ENCODE measurements at places on chromosomes 7 and 10.

DNA sequence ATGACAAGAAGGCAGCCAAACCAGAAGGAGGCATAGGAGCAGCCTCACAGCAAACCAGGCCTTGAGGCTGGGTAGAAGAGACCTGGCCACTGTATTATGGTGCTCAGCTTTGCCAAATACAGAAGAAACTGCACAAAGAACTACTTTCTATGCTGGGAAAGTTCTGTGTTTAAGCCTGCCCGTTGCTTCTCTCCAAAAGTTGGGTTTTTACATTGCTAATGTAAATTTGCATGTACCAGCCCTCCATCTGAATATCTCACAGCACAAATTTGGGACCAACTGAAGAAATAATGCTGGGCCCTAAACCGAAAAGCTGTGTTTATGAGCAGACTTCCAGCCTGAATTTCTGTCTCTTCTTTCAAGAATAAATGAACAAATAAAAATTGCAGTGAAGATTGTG, 145.0 kb downstream of the TFEC start:
- no peak for DNase-seq

- no peak for DNase-seq
Measured at GRCh38 chr10:7471720-7472367, 61.0 kb upstream of the SFMBT2 start.

DNA sequence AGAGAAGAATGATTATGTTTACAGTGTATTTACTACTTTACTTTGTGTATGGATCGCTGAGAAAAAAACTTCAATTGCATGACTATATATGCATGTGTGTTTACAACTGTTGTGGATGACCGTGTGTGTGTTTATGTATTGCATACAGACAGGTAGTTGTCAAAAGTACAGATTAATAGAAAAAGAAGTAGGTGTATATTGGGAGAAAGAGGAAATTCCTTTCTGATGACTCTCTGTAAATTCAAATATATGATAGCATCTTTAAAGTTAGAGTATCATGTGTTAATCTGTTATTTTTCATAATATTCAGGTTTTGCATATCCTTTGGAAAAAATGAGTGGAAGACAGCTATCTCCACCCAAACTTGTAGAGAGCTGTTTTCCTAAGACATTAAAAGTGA, 160.4 kb upstream of the AGR3 start:
- DNase-seq = no peak

GRCh38 chr10:114281461-114281860, 42.4 kb downstream of the VWA2 start:
- no peak for DNase-seq

DNA sequence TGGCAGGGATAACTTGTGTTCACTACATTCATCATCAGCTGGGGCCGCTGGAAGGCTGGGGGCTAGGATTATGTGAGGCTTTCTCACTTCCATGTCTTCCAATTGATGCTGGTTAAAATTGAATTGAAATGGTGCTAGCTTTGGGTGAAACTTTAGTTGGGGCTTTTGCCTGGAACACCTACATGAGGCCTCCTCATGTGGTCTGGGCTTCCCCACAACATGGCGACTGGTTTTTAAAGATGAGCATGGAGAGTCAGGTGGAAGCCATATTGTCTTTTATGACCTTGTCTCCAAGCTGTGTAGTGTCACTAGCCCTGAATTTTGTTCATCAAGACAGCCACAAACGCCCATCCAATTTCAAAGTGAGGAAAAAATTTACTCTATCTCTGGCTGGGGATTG, 1033.9 kb downstream of the TYW1 start:
- DNase-seq = no peak

- no peak for DNase-seq
Measured at GRCh38 chr7:27928001-27928400, 188.0 kb downstream of the TAX1BP1 start.

GRCh38 chr7:133602291-133602690, 349.4 kb downstream of the EXOC4 start:
- no peak for DNase-seq

GRCh38 chr7:150716368-150716767, at the start of gene GIMAP1:
GIMAP1 (plus strand) TSS chr7:150716613; CDS start chr7:150719048, 2,435 bp downstream.
- peak; percentile 46 for DNase-seq

DNA sequence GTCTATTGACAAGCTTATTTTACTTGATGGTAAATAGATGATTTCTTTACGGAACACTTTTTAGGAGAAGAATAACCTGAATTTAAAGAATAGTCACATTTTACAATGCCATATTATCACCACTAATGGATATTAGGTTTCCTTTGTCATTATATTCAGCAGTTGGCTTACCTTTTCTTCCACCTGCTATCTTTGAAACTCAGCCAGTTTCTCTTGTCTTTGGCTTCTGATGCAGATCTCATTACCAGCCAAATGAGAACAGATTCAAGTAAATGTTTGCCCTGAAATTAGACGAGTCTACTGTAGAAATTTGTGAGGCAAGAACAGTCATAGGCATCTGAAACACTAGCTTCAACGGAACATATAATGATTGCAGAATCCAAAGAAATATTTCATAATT, 85.5 kb upstream of the OIT3 start:
- no peak for DNase-seq

- DNase-seq = no peak
Measured at GRCh38 chr10:74887614-74888284, 61.3 kb downstream of the KAT6B start.

- DNase-seq = no peak
Measured at GRCh38 chr10:8331387-8331786, 276.9 kb downstream of the GATA3 start.

GRCh38 chr7:681551-682307, 44.8 kb upstream of the DNAAF5 start:
- no peak for DNase-seq

DNA sequence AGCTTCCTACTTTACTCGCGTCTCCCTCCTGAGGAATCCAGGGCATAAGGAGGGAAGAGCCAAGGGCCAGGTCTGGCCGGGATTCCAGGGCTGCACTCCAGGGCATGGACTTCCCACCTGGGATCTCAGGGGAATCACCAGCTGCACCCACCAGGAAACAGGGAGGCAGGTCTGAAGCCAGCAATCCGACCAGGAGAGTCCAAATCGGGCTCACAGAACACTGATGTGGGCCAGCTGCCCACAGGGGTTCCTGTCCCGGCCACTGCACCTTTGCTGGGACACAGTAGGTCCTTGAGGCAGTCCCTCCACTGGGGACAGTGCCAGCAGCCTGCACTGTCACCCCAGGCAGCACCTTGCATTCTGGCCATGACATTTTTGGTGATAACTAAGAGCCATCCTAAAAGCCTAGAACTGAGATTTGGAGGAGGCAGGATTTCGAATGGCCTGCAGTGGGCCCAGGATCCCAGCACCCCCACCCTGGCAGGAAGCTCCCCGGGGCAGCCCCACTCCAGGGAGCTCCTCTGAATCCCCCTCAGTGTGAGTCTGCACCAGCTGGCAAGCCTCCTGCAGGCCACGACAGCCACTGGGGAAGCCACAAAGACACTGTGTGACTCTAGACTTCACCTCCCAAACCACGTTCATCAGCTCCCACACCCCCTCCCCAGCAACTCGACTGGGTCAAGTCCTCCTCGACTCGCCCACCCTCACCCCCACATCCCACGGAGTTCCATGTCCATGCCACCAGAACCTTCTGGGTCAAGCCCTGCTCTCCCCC, 71.5 kb upstream of the PPP2R2D start:
- no peak for DNase-seq
